ENCODE measurements at places on chromosomes 5 and 9.

DNA sequence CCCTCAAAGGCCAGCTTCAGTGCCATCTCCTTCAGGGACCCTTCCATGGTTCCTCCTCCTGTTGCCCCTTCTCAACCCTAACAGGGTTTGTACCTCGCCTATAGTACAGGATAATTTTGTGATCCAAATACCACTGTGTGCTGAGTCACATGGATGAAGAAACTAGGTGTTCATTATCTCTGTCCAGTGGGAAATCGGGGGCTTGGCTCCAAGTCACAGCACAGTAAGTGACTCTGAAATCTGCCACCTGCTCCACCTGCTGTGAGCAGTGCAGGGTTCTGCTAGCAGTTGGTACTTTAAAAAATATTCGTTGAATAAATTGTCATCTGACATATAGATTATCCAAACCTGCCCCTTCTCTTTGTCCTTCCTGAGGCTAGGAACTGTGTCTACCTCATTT is 123.2 kb upstream of the OTULINL start:
- DNase-seq: no peak

- no peak for DNase-seq
These were observed 3.1 kb downstream of the LHX3 start for GRCh38 chr9:136201609-136202453.

GRCh38 chr5:81297531-81297930 is 3.9 kb upstream of the ZCCHC9 start:
- DNase-seq: no peak

DNA sequence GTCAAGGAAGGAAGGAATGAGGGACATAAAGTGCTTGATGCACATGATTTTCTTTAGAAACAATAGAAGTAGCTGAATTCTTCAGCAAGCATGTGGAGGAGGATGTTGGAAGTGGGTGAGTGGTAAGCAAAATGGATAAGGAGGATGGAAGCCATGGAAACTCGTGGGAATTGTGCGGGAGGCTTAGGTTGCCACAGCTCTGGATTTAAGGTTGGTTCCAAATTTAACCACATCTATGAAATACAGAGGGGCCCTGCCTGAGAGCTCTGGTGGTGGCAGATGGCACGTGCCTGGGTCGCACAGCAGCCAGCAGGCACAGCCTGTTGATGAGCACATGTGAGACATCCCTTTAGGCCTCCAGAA is 284.7 kb downstream of the SMARCA2 start:
- no peak for DNase-seq

- no peak for DNase-seq
These were observed 29.5 kb downstream of the HAVCR1 start for GRCh38 chr5:157029457-157029856.

Measured in EL (cell line).